Glutamatergic neuron (in vitro differentiated cells): ENCODE measurements at places on chromosomes 11 and 22. TPM values are rescaled to one million over a fixed set of nuclear protein-coding genes. Genes with fewer than 3 reads are reported as not detected.

DNA sequence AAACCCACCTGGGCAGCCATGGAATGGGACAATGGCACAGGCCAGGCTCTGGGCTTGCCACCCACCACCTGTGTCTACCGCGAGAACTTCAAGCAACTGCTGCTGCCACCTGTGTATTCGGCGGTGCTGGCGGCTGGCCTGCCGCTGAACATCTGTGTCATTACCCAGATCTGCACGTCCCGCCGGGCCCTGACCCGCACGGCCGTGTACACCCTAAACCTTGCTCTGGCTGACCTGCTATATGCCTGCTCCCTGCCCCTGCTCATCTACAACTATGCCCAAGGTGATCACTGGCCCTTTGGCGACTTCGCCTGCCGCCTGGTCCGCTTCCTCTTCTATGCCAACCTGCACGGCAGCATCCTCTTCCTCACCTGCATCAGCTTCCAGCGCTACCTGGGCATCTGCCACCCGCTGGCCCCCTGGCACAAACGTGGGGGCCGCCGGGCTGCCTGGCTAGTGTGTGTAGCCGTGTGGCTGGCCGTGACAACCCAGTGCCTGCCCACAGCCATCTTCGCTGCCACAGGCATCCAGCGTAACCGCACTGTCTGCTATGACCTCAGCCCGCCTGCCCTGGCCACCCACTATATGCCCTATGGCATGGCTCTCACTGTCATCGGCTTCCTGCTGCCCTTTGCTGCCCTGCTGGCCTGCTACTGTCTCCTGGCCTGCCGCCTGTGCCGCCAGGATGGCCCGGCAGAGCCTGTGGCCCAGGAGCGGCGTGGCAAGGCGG, 11.4 kb upstream of the ARHGEF17 start:
- peak; percentile 15 for DNase-seq

DNA sequence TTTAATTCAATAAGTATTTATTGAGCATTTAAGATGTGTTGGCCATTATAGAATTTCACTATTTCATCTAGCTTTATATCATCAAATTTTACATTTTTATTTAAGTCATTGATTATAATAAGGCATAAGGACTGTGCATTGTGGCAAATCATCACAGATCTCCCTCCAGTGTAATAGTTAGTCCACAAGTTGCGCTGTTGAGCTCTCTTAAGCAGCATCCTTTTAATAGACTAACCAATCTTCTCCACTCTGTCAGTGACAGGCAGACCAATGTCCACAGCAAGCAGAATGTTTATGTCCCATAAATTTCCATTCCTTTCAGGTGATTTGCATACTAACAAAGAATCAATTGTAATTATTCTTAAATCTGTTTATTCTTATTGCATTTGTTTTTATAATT, 595.3 kb upstream of the CCDC90B start:
- no peak for DNase-seq

The POU2AF2 gene
- not detected for total RNA-seq

- DNase-seq, result no peak
These were observed 11.2 kb downstream of the GUCD1 start for GRCh38 chr22:24543679-24544243.

DNA sequence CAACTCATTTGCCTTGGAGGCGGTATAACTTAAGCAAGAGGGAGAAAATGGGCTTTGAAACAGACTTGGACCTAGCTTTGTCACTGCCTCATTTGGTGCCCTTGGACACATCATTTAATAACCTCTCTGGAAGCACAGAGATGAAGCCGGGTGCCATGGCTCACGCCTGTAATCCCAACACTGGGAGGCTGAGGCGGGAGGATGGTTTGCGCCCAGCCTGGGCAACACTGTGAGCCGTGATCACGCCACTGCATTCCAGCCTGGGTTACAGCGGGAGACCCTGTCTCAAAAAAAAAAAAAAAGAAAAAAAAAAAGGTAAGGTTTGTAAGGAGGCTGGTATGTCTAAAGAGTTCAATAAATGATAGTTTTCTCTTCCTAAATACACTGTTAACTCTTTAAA, 806 bp downstream of the COA4 start:
- peak; percentile 22 for DNase-seq

GRCh38 chr11:34203377-34203871, 98.0 kb downstream of the NAT10 start:
- DNase-seq, result no peak

- no peak for DNase-seq
These were observed 46.3 kb downstream of the TRAF6 start for GRCh38 chr11:36463781-36464180.

- DNase-seq, result no peak
These were observed 31.3 kb upstream of the OPCML start for GRCh38 chr11:133563505-133564025.

- DNase-seq, result no peak
These were observed 68.0 kb upstream of the ALX4 start for GRCh38 chr11:44377914-44378321.

- DNase-seq, result no peak
These were observed 13.2 kb downstream of the IGLL1 start for GRCh38 chr22:23566705-23567475.

The KRTAP5-8 gene
- not detected for total RNA-seq

GRCh38 chr11:35436581-35437250, 17.4 kb upstream of the SLC1A2 start:
- DNase-seq, result no peak

DNA sequence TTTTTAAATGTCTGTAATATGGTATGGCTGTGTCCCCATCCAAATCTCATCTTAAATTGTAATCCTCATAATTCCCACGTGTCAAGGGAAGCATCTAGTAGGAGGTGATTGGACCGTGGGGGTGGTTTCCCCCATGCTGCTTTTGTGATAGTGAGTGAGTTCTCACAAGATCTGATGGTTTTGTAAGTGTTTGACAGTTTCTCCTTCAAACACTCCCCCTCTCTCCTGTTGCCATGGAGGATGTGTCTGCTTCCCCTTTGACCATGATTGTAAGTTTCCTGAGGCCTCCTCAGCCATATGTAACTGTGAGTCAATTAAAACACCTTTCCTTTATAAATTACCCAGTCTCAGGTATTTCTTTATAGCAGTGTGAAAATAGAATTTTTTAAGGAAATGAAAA, 31.1 kb upstream of the CD44 start:
- no peak for DNase-seq

- DNase-seq, result peak; percentile 82
These were observed 34.2 kb upstream of the FSHB start for GRCh38 chr11:30196400-30197206.

- no peak for DNase-seq
These were observed 39.7 kb downstream of the FLI1 start for GRCh38 chr11:128733440-128734102.

GRCh38 chr11:94753630-94754029, 14.5 kb upstream of the AMOTL1 start:
- no peak for DNase-seq

The DDI1 gene
- total RNA-seq, result not detected

DNA sequence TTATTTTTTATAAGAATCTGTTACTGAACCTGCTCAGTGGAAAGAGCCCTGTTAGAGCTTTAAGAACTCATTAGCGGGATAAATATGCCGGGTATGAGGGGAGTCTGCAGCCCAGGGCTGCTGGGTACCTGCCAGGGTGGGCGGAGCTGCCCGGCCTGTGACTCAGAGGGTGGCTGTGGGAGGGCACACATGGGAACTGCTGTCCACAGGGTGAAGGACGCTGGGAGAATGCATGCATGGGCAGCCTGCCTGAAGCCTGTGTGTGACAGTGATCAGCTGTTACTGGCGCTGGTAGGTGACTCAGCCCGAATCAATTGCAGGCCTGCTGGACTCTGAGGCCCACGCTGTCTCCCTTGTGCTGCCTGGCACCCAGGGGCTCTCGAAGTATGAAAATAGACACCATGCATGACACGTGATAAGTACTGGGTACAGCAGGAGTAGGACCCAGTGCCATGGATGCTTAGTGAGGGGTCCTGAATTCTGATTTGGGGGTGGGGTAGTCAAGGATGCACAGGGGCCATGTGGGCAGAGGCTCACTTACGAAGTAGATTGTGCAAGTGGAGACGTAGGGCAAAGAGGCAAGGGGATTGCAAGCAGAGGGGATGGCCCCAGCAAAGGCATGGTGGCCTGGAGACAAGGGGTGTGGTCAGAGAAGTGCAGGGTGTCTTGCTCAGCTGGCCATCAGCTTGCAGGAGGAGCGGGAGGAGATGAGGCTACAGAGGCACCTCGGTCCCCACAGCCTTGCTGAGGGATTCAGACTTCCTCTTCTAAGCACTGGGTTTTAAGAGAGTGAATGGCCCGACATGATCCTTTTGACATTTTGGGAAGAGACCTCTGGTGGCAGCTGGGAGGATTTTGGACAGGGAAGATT, 36.5 kb downstream of the GRIK4 start:
- DNase-seq, result peak; percentile 65

The SPON1 gene
- total RNA-seq, result 0.81 TPM

The MRGPRX4 gene
- total RNA-seq, result not detected

GRCh38 chr11:64044730-64045393, 9.1 kb downstream of the FLRT1 start:
- DNase-seq, result no peak

GRCh38 chr11:36409152-36409816, 100.8 kb downstream of the TRAF6 start:
- DNase-seq, result no peak

DNA sequence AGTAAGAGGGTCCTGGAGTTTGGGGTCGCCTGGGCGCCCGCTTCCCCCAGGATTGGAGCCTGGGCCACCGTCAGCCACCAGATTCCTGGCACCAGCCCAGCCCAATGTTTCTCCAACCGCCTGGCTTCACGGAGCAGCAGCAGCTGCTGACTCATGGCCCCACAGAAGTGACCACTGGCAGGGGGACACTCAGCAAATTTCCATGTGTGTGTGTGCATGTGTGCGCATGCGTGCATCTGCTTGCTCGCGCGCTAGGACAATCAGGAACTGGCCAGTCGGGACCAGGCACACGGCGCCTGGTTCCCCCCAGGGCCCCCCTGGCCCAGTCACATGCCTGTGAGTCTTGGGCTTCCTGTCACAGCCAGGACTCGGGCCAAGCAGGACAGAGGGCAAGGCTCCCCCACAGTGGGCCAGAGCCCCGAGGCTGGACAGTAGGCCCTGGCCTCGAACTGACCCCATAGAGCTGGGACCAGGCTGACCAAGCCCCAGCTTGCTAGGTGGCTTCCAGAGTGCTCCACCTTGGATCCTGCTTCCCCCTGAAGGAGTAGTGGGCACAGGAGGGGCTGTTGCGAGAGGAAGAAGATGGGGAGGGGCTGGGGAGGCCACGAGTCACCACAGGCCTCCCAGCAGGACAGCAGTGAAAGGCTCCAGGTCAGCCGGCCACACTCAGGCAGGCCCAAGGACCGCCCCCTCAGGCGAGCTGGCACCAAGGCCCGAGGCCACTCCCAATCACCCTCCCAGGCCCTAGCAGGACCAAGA, 3.2 kb downstream of the CTSD start:
- DNase-seq, result peak; percentile 13
